ENCODE measurements at places on chromosomes 7 and 10.
A peak's percentile ranks its signal among the peaks of the same experiment; 100 is the strongest.

- no peak for DNase-seq
Observed at GRCh38 chr10:4888236-4888635, 62.2 kb downstream of the AKR1E2 start.

- no peak for DNase-seq
Observed at GRCh38 chr7:99190359-99191009, 17.4 kb downstream of the KPNA7 start.

- no peak for DNase-seq
Observed at GRCh38 chr7:130875901-130876300, 141.9 kb upstream of the KLF14 start.

GRCh38 chr7:151017953-151018420 lies 6.3 kb downstream of the ATG9B start:
- peak; percentile 71 for DNase-seq

DNA sequence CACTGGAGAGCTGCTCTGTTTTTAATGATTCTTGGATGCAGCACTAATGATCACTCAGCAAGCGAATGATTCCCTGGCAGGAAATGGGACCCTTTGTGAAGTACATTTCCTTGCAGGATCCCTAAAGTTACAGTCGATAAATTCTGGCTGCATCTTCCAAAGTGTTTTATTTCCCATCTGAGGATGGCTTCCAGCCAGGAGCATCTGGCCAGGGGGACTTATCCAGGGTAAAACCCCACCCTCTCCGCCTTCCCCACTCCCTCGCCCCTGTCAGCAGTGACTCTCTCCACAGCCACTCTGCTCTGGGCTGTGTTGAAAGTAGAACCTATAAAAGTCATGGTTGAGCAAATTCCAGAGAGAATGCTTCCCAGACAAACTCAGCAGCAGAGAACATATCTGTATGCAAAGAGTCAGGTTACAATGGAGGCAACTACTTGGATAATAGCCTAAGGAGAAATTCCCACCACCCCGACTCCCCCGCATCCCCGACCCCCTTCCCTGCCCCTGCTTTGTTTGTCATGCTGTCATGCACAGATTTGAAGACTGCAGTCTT lies 111.0 kb upstream of the ANLN start:
- no peak for DNase-seq

- no peak for DNase-seq
Observed at GRCh38 chr7:134856691-134857090, 77.3 kb downstream of the CALD1 start.

GRCh38 chr10:12962556-12962955 lies 39.0 kb downstream of the CCDC3 start:
- no peak for DNase-seq

- DNase-seq: no peak
Observed at GRCh38 chr10:113666682-113667252, 2.9 kb upstream of the NRAP start.

- no peak for DNase-seq
Observed at GRCh38 chr10:97683556-97684367, 3.3 kb downstream of the AVPI1 start.

- no peak for DNase-seq
Observed at GRCh38 chr10:70494536-70494935, 16.0 kb downstream of the PALD1 start.

DNA sequence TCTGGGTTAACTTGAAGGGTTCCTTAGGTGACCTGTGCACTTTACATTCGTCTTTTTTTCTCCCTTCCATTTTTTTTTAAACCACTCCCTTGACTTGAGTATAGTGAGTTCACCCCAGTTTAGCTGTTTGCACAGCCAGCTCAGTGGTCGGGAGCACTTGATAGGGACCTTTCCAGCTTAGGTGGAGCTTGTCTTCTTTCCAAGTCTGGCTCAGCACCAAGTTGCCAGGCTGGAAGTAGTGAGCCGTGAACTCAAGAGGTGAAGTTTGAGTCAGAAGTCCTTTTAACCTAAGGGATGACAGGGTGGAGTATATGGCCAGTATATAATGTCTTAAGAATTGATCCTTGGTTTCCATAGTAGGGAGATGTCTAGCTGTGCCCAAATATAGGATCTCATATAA lies 7.2 kb downstream of the DNAH11 start:
- DNase-seq: no peak

DNA sequence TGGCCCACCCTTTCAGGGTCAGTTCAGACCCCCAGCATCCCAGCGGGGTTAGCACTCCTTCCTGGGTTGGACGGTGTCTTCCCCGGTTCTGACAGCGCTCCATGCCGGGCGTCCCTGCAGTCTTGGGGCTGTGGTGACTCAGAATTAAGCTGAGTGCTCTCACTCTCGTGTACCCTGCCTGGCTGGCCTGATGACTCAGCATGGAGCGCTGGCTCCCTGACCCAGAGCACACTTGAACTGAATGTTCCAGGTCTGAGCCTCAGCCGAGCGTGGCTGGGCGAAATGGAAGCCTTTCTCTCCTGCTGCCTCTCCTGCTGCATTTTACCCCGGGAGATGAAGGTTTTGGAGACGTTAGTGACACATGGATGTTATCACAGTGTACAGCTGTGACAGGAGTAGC lies 7.1 kb downstream of the BAG3 start:
- DNase-seq: no peak

DNA sequence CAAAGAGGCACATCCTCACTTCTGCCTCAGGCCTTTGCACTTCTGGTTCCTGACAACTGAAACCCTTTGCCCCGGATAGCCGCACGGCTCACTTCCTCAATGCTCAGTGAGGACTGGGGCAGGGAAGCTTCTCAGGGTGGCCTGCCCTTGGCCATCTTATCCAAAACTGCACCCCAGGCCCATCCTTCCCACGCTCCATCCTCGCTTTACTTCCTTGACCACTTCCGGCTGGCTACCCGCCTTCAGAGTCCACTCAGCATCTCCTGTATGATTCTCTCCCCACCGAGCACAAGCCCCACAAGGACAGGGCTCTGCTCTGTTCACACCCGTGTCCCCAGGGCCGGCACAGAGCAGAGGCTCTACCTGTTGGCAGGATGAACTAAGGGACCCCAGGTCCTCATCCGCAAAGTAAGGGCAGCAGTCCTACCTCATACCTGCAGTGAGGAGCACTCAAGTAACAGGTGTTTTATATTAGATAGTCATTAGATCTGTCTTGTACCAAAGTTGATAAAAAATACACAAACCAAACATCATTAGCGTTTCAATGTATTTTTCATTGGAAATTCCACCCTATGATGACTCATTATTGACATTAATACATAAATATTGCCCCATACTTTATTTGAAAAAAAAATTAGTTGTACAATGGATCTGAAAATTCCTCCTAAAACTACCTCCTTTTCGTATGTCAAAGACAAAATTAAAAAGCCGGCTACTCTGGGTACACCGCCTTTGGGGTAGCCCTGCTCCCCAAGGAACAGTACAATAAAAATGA lies 35.0 kb downstream of the GNA12 start:
- DNase-seq: no peak

GRCh38 chr7:45082831-45083331 lies 5.9 kb downstream of the NACAD start:
- DNase-seq: no peak

DNA sequence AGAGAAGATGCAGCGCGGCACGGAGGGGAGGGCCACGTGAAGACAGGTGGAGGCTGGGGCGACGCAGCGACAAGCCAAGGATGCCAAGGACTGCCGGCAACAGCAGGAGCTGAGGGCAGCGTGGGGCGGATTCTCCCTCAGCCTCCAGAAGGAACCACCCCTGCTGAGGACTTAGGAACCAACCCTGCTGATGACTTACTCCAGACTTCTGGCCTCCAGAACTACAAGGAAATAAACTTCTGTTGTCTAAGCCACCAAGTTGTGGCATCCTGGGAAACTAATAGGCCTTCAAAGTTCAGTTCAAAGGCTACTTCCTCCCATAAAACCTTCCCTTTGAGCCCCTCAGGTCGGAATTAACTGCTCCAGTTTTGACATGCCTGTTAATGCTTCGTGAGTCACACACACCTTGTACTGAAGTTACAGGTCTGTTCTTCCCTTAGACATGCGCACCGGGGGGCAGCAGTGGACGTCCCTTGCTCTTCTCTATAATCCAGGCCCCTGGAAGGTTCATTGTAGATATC lies 88.4 kb upstream of the RHEB start:
- no peak for DNase-seq

- DNase-seq: no peak
Observed at GRCh38 chr10:107687701-107688100, 523.2 kb upstream of the SORCS1 start.

- DNase-seq: no peak
Observed at GRCh38 chr10:69868821-69869220, 67.1 kb downstream of the COL13A1 start.

- no peak for DNase-seq
Observed at GRCh38 chr10:46235705-46236545, 50.9 kb upstream of the ANTXRL start.

DNA sequence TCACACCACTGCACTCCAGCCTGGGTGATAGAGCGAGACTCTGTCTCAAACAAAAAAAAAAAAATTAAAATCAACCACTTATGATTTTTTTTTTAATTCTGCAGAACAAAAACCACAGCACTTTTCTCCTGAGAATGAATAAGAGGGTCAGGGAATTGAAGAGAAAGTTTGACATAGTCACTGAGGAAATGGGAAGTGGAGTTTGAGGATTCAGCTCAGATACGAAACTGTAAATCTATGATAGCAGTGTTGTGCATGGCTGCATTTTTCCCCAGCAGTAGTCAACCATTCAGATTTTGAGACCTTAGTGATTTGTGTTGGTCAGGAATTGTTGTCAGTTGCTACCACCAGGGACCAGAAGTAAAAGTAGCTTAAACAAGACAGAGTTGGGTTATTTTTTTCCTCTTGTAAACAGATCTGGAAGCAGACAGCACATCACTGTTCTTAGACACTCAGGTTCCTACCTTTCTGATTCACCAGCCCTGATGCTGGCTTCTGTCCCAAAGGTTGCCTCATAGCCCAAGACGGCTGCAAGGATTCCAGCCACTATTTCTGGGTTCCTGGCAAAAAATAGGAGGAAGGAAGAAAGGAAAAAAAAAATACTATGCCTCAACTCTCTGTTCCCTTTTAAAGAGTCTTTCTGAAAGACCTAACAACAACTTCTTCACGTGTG lies 20.1 kb downstream of the PILRA start:
- DNase-seq: no peak

GRCh38 chr10:102769375-102770107 lies 25.8 kb downstream of the WBP1L start:
- no peak for DNase-seq

DNA sequence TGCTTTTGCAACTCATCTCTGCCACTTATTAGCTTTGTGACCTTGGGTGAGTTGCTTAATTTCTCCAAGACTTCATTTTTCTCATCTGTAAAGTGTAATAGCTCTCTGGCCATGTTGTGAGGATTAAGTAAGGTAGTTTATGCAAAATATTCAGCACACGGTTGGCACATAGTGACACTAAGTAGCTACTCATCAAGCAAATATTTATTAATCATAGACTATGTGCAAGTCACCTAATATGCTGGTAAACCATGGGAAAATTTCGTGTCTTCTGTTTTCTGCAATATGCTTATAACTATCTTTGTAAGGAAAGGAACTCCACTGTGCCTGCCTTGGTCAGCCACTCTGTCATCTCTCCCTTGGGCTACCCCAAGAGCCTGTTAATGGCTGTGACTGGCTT lies 50.3 kb upstream of the EGR2 start:
- DNase-seq: no peak

DNA sequence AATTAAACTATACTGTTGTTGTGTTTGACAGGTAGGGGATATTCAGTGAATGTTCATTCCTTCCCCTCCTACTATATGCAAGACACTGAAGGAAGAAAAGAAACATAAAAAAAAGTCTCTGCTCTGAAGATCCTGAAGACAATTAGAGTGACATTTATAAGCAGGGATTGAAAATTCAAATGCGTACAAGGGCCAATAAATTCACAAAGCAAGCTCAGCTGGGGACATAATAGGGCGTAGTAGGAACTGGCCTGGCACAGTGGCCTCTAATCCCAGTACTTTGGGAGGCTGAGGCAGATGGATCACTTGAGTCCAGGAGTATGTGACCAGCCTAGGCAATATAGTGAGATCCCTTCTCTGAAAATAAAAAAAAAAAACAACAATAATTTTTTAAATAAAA lies 104.9 kb upstream of the KMT2E start:
- no peak for DNase-seq

DNA sequence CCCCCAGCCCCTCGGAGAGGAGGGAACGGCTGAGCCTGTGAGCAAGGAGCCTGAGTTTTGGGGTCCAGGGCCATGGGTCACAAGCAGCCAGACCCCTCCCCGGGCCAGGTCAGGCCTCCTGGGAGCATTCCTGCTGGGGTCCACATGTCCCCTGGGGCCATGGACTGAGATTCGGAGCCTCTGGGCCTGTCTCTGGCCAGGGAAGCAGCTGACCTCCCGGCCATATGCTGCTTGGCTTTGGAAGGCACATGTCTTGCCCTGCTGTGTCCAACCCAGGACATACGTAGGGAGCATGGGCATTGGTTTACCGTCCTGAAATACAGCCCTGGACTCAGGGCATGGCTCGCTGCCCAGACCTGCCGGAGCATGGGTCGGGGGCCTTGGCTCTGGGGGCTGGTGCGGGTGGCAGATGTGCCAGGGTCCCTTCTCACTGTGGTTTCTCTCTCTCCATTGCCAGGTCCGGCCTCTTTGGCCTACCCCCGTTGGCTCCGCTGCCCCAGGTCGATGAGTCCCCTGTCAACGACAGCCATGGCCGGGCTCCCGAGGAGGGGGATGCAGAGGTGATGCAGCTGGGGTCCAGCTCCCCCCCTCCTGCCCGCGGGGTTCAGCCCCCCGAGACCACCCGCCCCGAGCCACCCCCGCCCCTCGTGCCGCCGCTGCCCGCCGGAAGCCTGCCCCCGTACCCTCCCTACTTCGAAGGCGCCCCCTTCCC lies 7.3 kb downstream of the PWWP2B start:
- no peak for DNase-seq

GRCh38 chr10:100969187-100970075 lies at the start of gene SEMA4G:
Gene SEMA4G (plus strand): TSS chr10:100969504. CDS start chr10:100972913, 3,409 bp downstream.
- no peak for DNase-seq

GRCh38 chr10:58137813-58138212 lies 129.9 kb downstream of the IPMK start:
- no peak for DNase-seq

GRCh38 chr10:110150981-110151380 lies 56.4 kb upstream of the MXI1 start:
- no peak for DNase-seq

DNA sequence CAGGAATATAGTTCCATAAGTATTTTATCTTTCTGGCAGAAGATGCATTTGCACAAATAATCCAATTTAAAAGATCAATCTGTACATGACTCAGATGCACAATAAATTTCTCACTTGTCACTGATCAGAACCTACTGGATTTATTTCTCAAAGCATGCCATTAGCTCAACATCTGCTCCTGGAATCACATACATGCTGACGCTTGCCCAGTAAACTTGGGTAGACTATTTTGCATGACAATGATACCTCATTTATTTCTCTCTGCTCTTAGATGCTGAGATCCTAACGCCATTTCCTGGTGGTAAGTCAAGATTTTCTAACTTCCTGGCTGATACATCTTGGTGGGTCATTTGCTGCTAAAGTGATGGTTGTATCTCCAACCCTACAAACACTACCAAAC lies 33.8 kb upstream of the C10orf120 start:
- no peak for DNase-seq

DNA sequence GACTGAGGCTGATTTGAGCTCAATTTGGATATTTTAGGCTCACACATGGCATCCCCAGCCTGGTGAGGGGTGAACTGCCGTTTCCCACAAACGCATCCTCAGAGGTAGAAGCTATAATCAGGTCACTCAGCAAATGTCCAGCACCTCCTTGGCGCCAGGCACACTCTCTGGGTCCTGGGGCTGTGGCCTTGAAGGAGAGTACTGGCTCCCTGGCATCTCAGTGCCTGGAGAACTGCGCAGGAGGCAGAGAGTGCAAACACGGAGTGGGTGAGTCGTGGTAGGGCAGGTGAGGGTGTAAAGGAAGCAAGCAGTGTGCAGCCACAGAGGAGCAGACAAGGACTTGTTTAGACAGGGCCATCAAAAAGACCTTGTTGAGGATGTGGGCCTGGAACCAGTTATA lies 224.0 kb upstream of the ZNF32 start:
- no peak for DNase-seq
